ENCODE measurements at places on chromosomes 7 and 10.

DNA sequence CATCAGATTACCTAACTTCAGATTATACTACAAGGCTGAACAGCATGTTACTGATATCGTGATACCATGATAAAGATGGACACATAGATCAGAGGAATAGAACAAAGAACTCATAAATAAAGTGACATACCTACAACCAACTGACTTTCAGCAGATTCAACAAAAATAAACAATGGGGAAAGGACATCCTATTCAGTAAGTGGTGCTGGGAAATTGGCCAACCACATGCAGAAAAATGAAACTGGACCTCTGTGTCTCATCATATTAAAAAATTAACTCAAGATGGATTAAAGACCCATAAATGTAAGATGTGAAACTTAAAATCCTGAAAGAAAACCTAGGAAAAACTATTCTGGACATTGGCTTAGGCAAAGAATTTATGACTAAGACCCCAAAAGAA lies 158.6 kb downstream of the ZEB1 start:
- no peak for DNase-seq

- peak; percentile 58 for DNase-seq
Measured at GRCh38 chr7:106009503-106010226, 46.6 kb downstream of the CDHR3 start.

- DNase-seq, result no peak
Measured at GRCh38 chr10:33388382-33388781, 53.9 kb upstream of the NRP1 start.

GRCh38 chr10:44060221-44060620 lies 324.7 kb downstream of the CXCL12 start:
- no peak for DNase-seq

- DNase-seq, result no peak
Measured at GRCh38 chr10:32489901-32490300, 44.0 kb downstream of the CCDC7 start.

DNA sequence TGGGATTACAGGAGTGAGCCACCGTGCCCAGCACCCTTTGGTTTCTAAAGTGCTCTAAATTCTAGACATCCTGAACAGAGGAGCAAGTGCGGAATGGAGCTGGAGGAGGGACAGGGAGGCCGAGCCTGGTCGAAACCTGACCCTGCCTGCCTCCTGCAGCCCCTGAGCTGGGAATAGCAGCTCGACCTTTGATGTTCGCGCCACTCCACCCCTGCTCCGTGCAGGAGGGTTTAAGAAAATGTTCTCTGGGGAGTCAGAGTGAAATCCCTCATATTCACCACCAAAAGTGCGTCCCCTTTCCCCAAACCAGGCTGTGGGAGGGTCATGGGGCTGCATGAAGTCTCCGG lies 1.8 kb downstream of the PGAM2 start:
- no peak for DNase-seq

GRCh38 chr7:27955596-27955995 lies 215.6 kb downstream of the TAX1BP1 start:
- no peak for DNase-seq

- no peak for DNase-seq
Measured at GRCh38 chr10:682931-683447, 6.5 kb downstream of the DIP2C start.

GRCh38 chr10:52786098-52786497 lies 13.5 kb upstream of the MBL2 start:
- no peak for DNase-seq

DNA sequence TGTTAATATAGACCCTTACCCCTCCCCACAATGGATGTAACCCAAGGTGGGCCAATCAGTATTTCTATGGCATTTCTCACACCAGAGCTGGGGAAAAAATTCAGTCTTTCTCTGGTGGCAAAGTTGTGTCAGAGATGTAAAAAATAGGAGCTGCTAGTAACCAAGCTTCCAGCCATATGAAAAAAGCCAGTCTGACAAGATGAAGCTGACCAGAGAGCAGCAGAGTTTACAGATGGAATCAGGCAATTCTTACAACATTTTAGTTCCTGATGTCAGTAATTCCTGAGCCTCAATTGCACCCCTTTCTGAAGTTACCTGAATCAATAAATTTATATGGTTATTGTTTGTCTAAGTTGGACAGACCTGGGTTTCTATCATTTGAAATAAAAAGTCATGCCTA lies 286.3 kb downstream of the HPSE2 start:
- no peak for DNase-seq

GRCh38 chr10:124624895-124625294 lies 119.3 kb downstream of the FAM53B start:
- DNase-seq, result no peak

DNA sequence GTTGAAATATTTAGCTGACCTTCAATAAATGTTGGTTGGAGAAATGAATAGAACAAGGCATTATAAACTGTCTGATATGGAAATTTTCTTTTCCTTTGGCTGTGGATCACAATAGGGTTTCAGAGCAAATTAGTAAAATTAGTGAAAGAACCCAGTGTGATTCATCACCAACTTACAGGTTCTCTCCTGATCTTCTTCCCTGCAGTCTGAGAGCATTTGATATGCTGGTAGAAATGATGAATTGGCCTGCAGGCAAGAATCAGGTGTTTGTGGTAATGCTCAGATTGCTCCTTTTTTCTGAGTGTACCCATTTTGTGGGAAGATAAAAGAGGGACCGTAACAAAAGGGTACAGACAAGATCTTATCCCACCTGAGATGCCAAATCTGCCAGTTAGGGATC lies 51.9 kb downstream of the BTAF1 start:
- no peak for DNase-seq

DNA sequence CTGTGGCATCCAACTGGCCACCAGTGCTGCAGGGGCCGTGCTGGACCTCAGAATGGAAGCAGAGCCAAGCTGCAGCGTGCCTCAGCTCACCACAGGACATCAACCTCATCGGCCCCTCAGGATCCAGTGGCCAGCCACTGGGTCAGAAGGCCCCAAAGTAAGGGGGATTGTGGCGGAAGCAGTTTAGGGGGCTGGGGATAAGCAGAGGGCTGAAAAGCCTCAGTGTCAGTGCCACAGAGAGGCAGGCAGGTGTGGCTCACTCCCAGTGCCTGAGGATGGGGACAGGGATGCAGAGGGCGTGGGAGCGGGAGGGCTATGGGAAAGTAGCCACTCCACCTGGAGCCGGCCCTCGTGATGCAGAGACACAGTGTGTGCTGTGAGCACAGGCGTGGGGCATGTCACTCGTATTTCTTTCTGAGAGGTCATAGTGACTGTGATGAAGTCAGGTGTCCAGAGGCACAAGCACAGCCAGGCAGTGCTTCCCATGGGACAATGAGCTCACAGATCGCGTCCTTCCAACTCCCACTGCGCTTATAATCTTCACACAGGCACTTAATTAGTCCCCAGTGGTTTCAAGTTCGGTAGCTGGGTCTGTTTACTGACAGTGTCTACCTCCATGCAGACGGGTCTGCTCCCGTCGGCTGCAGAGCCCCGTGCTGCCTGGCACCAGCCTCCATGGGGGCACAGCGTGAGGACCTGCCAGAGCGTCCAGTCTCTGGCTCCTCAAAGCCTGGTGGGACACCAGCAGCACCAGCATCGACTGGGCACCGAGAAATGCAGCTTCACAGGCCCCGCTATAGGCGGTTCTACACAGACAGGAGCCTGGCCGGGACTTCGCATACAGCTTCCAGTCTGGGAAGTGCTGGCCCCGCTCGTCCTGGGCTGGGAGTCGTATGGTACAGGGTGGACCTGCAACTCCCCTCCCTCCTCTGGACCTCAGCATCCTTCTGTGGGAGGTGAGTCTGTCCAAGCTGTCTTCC lies 42.9 kb upstream of the CNPY1 start:
- DNase-seq, result no peak

- no peak for DNase-seq
Measured at GRCh38 chr10:14003517-14004184, 327.1 kb downstream of the FRMD4A start.

DNA sequence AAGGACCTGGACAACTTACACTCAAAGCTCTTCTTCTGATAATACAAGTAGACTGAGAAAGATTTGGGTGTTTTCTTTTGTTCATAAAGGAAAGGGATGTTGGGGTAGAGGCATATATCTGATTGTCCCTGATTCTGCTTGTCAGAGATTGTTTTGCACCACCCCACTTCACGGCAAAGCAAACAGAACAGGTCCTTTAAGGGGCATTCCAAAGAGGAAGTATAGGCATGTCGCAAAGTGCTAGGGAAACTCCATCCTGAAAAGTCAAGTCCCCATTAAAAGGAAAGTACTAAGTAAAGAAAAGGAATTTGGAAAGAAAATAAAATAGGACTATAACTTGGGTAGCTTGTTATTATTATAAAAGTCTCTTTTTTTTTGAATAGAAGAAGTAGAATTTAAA lies 233.0 kb downstream of the DNAJB9 start:
- no peak for DNase-seq

DNA sequence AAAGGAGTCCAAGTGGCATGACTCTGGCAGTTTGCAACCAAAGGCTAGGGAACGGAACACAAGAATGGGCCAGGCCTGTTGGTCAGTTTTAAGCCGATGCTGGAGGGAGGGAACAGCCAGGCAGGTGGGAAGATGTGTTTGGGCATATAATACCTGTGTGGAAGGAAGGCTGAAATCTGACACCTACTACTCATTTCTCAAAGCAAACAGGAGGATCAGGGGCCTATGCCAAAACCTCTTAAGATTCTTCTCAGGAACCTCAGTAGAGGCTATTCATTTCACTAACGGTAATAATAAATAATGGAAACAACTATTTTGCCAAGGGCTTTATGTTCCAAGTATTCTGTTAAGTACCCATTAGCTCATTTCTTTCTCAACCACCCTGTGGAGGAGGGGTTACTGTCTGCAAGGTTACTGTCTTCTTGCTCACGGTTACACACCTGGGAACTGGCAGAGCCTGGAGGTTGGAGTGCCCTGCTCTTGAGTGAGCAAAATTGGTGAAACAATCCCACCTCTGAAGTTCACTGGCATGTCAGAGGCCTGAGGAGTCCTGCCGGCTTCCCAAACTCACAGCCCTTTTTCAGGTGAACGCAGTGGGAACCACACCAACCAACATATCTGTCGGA lies 35.5 kb downstream of the GOT1 start:
- DNase-seq, result no peak

GRCh38 chr7:25186436-25186835 lies 41.9 kb downstream of the NPVF start:
- DNase-seq, result no peak

GRCh38 chr10:122647383-122647968 lies 52.2 kb downstream of the C10orf120 start:
- DNase-seq, result no peak

DNA sequence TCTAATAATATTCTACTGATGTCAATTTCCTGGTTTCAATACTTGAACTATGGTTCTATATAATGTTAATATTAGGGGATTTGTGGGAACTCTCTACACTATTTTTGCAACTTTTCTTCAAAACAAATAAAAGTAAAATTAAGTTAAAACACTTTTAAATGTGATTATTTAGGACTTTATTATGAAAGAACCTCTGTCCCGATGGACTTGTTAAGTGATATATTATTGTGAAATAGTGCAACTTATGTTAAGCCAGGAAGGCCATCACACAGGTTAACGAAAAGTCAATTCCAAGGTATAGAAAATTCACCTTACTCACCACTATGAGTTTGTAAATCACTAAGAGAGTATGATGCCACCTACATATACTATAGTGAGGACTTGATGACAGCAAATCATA lies 79.2 kb downstream of the IMMP2L start:
- DNase-seq, result no peak

DNA sequence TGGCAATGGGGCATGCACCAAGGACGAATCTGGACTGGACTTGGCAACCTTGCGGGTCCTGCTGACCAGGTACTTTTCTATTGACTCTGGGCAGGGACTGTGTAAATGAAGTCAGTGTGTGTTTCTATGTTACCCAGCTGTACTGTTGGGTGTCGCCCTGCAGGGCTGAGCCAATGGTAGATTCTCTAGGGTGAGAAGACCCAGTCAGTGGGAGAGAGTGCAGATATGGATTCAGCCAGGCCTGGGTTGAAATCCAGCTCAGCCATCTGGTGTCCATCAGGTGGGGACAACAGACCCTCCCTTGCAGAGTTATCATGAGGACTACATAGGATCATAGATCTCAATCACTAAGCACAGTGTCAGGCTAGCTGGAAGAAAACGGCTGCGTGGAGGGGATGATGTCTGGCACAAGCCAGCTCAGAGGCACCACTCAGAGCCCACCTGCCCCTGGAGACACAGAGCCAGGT lies 4.9 kb upstream of the PPIF start:
- DNase-seq, result no peak

DNA sequence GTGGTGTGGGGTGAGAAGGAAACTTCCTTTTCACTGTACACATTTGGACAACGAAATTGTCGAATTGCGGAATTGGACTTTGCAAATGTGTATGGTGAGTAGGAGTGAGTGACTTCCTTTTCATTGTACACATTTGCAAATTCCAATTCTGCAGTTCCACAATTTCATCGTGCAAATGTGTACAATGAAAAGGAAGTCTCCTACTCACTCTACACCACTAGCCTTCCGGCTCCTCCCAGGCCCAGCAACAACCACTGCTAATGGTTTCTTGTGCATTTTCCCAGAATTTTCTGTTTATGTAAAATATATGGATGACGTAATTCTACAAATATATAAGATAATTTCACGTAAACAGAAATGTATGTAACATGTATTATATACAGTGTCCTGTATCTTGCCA lies 118.5 kb downstream of the ARL4A start:
- DNase-seq, result no peak

GRCh38 chr7:51321961-51322515 lies 5.4 kb upstream of the COBL start:
- DNase-seq, result no peak

- DNase-seq, result no peak
Measured at GRCh38 chr10:58807629-58808022, 295.0 kb downstream of the BICC1 start.

DNA sequence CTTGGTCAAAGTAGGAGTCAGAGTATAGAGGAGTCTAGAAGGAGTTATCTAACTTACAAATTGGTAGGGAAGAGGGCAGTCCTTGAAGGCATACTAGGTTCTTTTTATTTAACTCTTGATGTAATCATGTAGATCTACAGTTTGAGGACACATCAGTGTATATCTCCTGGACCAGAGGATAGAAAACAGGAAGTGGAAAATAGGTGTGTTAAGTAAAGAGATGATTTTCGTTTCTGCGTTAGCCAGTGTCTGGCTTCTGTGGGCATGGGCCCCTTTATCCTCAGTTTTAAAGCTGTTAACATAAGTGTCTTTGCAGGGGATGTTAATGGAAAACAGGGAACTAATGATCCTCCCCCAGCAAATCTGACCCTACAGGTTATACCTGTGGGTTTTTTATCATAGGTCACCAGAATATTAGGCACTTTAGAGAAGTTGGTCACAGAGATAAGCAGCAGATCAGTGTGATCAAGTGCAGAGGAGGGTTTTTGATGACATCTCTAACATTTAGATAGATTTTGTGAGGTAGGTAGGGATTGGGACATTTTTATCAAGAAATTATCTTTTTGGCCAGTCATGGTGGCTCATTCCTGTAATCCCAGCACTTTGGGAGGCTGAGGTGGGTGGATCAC lies 58.6 kb upstream of the PRSS1 start:
- DNase-seq, result no peak

Measured in stimulated activated CD8-positive, alpha-beta memory T cell treated with anti-CD3 and anti-CD28 coated beads, Interleukin-7, amount 100 ng/mL, for 1 hour (primary cell).